ENCODE measurements at places on chromosomes 1 and 21.
A peak's percentile ranks its signal among the peaks of the same experiment; 100 is the strongest.

DNA sequence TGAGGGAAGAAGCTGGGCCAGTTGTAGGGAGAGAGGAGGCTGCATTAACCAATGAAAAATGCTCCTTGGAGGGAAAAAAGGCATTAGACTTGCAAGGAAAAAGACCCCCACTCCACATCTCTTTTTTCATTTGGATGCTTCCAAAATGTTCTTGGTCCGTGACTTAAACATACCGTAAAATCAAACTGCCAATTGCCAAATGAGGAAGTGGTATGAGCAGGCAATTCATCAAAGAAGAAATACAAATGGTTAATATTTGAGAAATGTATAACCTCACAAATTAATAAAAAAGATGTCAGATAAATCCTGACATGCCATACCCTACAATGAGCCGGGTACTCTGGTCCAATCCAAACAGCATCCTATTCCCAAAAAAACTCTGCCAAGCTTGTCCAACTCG, 30.6 kb downstream of the KANK4 start:
- DNase-seq, result no peak

DNA sequence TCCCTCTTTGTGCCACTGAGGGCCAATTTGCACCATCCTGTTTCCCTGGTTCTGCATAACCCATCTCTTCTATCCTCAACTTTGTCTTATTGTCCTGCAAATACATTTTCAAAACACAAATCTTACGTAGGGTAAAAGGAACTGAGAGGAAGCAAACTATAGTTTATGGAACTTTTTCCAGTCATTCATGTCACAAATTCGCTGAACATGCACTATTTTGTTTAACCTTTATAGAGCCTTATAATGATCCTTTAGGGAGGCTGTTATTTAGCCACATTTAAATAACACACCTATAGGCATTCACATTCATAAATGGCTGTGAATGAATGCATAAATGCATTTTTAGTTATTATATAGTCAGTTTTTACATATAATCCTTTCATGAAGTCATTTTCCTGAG, 85.0 kb downstream of the PLPPR5 start:
- no peak for DNase-seq

GRCh38 chr1:33161061-33161681, 20.7 kb downstream of the TRIM62 start:
- DNase-seq, result peak; percentile 95

DNA sequence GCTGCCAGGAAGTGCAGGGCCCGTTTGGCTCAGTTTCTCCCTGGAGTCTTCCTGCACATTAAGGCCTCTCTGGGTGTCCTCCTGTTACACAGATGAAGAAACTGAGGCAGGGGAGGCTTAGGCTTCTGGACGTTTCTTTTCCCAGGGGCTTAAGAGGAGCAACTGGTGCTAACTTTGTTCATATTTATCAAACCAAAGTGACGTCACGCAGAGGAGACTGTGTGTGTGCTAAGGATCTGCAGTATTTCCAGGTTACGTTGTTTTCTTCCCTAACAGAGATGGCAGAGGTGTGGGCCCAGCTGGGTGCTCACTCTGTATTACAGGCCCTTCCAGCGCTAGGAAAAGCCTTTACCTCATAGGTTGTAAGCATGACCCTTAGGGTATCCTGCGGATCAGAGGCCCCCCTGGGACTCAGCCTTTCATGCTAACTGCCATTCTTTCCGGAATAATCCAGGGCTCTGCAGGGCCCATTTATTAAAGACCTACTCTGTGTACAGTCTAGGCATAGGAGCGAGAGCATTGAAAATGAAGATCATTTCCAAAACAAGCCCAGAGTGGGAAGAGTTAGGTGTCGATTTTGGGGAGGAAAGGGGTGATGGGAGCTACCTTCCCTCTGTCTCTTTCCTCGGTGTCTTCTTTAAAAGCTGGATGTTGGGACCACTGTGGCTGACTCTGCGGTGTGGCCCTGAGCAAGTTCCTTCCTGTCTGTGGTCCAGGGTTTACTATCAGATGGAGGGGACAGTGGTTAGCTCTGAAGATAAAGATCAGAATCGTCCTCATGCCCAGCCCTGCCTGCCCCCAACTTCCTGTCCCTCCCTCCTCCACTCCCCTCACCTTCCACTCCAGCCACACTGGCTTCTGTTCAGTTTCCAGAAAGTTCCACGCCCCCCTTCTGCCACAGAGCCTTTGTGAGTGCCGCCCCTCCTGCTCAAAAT, 4.6 kb downstream of the AGTRAP start:
- DNase-seq, result no peak
